ENCODE measurements at places on chromosomes 13 and 19.

- DNase-seq = no peak
These were observed 18.1 kb downstream of the RNASEH2B start for GRCh38 chr13:50927701-50928100.

DNA sequence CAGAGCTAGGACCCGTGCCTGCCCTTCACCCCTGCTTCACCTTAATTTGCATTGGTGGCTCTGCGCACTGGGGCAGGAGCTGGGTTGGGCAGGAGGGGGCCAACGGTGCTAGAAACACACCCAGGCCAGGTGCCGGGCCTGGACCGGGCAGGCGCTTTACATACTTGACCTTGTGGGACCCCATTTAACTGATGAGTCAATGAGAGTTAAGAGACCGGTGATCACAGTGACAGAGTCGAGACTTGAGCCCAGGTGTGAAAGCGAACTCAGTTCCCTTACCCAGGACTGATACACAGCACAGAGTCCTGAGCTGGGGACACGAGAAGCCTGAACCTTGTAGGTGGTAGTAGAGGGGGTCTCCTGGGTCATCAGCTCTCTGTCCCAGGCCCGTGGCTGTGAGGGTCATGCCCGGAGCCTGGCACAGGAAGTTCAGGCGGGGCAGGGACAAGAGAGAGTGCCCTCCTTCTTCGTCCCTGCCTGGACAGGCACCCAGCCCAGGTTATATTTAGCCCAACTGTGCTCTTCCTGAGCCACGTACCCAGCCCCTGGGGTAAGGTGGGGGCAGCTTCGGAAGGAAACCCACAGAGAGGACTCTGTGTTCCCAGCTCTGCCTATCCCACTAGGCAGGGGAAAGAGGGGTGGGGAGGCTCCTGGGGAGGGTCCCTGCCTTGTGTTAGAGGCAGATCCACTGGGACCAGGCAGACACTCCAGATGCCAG, 1.9 kb downstream of the PRX start:
- no peak for DNase-seq

GRCh38 chr13:75610466-75610865, 25.7 kb upstream of the LMO7 start:
- no peak for DNase-seq

- no peak for DNase-seq
These were observed 1.4 kb downstream of the FFAR1 start for GRCh38 chr19:35348911-35349611.

DNA sequence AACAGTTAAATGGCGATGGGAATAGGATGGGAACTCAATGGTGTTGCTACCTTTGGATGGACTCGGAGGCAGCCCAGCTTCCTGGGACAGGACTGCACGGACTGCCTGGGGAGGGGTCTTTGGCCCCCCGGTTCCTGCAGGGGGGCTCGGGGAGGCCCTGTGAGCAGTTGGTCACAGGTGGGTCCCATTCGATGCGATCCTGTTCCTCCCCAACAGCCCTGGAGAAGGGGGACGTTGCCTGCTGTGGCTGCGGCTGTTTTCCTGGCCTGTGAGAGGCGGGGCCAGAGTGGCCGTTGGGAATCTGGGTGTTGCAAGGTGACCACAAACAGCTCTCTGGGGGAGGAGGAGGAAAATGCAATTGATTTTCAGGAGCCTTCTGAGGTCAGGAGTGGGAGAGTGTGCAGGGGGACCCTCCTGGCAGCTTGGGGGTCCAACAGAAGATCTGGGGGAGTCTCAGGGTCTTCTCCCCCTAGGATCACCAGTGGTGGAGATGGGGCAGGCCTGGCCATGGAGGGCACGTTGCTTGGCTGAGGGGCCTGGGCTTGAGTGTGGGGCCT, 1.9 kb upstream of the PLPPR3 start:
- DNase-seq = no peak

DNA sequence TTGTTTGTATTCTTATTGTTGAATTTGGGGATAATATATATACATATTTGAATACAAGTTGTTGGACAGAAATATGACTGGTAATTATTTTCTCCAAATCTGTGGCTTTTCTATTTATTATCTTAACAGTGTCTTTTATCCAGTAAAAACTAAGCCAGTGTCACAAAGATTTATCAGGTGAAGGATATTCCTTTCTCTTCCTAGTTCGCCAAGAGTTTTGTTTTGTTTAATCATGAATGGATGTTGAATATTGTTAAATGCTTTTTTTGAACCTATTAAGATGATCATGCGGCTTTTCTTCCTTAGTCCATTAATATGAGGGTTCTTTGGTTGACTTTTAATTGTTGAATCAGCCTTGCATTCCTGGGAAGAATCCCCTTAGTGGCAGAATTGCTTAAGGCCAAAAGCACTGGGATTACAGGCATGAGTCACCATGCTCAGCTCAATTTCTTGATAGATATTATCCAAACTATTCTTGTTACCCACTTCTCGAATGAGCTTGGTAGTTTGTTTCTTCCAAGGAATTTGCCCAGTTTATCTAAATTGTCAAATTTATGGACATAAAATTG, 53.3 kb downstream of the TEX26 start:
- DNase-seq = no peak

DNA sequence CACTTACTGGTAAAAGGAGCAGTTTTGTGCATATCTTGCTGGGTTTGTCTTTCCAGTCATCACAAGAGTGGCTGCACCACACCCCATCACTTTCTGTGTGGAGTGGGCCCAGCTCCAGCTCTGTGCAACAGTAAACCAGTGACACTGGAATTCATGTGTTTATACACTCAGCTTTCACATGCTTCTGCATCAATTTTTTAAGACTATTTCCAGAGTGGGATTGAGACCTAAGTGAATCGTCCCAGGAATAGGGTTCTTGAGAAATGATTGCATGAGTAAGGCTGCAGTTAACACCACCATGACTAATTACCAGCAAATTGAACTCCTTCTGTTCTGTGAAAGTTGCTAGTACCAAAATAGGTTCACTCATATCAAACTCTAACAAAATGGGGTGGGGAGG, 5.3 kb upstream of the CFAP97D2 start:
- no peak for DNase-seq

DNA sequence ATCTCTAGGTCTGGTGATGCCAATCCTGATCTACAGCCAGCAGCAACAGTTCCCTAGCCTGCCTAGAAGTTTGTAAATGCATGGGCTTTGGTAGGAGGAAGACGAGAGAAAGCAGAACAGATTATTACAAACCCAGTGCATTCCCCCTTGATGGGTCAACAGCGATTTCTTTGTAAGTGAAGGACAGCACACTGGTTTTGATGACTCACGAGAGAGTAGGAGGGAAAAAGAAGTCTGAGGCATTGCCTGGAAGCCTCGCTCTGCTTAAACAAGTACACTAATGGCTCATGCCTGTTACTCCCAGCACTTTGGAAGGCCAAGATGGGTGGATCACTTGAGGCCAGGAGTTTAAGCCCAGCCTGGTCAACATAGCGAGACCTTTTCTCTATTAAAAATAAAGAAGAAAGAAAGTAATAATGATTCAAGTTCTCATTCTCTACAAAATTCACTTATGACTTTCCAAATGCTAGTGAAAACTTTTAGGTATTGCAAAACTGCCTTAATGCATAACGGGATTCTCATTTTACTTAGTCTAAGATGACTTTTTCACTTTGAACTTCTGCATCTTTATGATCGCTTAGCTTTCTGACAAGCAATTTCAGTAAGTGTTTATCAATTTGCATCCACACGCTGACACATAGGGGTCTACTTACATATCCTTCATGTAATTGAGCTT, 47.7 kb upstream of the USPL1 start:
- peak; percentile 6 for DNase-seq

GRCh38 chr19:32287811-32288227, 57.6 kb upstream of the ZNF507 start:
- peak; percentile 40 for DNase-seq

DNA sequence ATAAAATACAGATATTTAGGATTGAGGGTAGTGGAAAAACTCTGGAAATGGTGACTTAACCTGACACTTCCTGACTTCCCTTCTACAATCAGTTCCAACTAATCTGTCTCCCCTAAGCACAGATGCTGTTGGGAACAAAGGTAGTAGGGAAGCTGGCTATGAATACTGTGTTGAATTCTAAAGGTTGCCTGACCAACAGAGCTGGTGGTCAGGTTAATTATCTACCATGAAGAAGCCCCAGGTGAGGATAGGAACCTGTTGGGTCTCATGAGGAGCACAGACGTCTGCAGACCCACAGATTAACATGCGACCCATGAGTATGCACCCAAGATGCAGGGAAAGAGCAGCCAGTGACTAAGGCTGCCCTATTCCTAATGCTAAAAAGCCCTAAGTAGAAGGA, 172.3 kb downstream of the DIAPH3 start:
- no peak for DNase-seq

DNA sequence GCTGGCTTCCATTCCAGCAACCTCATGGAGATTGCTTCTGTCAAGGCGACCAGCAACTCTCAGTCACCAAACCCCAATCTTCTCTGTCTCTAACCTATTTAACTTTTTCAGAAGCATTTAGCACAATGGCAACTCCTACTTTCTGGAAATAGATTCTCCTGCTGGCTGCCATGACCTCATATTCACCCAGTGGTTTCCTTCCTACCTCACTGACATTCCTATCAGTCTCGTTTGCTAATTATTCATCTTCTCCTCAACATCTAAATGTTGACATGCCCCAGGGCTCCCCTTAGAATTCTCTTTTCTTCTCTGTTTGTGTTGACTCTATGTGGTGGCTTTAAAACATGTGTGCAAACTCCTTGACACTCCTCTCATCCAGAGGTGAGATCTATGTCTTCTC, 106.7 kb downstream of the OLFM4 start:
- no peak for DNase-seq

DNA sequence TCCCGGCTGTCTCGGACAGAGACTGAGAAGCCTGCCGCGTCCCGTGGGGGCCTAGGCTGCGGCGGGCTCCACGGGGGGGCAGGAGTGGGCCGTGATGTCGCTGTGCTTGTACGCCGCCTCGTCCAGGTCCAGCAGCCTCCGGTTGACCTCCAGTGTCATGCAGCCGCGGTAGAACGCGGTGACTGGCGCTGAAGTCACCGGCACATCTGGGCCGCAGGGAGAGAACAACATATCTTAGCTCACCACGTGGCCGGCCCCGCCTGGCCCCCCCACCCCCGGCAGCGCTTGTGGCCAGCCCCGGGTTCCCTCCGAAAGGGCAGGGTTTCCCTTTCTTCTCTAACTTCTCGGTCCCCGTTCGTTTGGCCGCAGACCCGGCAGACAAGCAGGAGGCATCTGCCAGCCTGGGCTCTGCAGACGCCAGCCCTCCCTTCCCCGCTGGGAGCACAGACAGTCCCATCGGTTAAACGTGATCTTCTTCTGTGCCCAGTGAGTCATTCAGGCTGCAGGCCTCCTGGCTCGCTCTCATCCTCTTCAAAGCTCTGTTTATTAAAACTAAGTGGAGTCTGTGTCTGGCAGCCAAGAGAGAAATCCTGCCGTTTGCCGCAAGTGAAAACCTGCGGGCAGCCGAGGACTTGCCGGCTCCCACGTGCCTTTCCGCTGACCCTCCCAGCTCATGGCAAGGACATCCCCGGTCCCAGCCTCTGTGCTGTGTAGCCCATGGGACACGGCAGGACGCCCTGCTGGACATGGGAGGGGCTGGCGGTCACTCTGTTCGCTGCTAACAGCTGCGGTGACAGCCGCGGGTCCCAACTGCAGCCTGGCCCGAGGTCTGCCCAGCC, 42.8 kb downstream of the GAS6 start:
- DNase-seq = no peak

DNA sequence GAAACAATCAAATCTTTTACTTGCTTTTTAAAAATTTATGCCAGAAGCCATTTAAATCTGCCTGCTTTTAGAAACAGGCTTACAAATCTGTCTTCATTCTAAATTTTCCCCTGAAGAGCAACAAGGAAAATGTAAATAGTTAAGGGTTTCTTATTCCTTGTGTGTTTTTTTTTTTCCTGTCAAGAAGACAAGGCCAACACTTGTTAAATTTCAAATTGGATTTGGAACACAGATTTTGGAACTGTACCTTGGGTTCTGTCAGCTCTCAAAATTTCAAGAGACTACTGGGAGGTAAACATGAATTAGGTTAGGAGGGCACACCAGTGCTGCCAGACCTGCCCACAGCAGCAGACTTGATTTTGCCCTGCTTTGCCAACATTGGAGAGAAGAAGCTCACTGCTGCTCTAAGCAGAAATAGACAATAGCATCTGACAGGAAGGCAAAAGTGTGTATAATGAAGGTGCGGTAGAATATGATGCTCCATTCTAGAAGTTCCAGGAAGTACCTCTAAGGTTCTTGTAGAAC, 121.7 kb downstream of the NHLRC3 start:
- no peak for DNase-seq

GRCh38 chr13:83819611-83820010, 62.7 kb downstream of the SLITRK1 start:
- DNase-seq = no peak
